ENCODE measurements at places on chromosomes 5 and 9.

DNA sequence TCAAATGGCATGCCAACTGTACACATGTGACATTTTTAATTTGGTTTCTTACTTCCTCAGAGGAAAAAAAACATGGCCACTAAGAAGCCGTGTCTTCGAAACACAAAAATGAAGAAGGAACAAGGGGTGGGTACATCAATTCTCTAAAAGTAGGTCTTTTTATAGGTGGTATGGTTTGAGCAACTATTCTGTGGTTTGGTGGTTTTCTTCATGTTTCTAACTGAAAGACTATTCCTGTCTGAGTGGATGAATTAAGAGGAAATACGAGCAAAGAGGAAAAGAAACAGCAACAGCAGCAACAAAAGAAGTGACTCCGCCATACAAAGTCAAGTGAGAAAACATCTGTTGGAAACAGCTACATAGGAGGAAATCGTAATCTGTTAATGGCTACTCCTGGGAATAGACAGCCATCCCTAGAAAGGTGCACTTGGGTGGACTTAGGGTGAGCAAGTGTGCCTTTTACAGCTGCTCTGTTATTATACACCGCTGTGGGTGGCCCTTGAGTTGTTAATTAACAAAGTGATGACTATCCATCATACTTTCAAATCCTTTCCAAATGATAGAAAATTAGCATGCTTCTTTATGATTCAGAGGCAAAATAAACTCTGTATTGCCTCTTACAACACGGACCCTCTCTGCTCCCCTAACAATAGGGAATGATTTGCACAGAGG, 575.8 kb downstream of the TLE1 start:
- H3K4me1 ChIP-seq, result no peaks in the 10 kb centered on the region
- no peak overlapping the region for H3K4me3 ChIP-seq
- H3K27ac ChIP-seq, result no peak overlapping the region
- no peaks in the 10 kb centered on the region for H3K27me3 ChIP-seq
- no peak for DNase-seq
- no peaks in the 10 kb centered on the region for H3K36me3 ChIP-seq

- no peaks in the 10 kb centered on the region for H3K27me3 ChIP-seq
- H3K27ac ChIP-seq, result no peak overlapping the region
- DNase-seq, result no peak
- H3K4me3 ChIP-seq, result no peak overlapping the region
- peaks cover 7% of the 10 kb centered on the region for H3K4me1 ChIP-seq
Measured at GRCh38 chr9:75505654-75506053, 384.8 kb upstream of the PCSK5 start.

GRCh38 chr5:73189871-73190376, 16.9 kb downstream of the TMEM174 start:
- no peaks in the 10 kb centered on the region for H3K36me3 ChIP-seq
- H3K4me1 ChIP-seq, result no peaks in the 10 kb centered on the region
- H3K27ac ChIP-seq, result no peak overlapping the region
- H3K4me3 ChIP-seq, result no peak overlapping the region
- H3K27me3 ChIP-seq, result peaks cover 1% of the 10 kb centered on the region

- H3K4me3 ChIP-seq, result no peak overlapping the region
- H3K4me1 ChIP-seq, result no peaks in the 10 kb centered on the region
- peak; percentile 48 for DNase-seq
Measured at GRCh38 chr9:133204993-133205336, 4.1 kb downstream of the OBP2B start.

DNA sequence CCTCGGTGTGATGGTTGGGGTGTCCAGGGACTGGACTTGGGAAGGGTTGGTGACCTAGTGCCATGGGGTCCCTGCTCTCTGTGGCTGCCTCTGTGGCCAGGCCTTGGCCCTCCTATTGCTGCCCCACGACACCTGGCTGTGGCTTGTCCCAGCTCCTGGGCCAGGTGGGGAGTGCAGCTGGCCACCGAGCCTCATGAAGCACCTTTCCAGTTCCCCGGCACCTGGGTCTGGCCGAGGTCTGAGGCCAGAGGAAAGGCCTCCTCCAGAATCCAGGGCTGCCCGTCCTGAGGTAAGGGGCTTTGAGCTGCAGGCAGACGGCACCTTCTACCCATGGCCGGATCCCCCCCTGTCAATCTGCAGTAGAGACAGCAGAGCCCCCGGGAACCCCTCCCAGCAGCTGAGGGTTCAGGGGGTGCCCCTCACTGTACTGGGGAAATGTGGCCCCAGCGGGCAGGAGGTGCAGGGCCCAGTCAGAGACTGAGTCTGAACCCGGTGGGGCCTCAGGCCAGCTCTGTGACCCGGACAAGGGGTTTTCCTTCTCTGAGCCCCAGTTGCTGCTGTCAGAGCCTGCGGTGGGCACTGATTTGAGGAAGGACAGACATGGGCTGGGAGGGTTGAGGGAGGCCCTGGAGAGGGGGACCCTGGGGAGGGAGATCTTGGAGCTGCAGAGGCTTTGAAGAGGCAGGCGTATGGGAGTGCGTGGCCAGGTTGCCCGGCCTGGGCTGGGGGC, 54.5 kb downstream of the RXRA start:
- no peaks in the 10 kb centered on the region for H3K27me3 ChIP-seq
- no peak for DNase-seq
- no peaks in the 10 kb centered on the region for H3K36me3 ChIP-seq
- no peaks in the 10 kb centered on the region for H3K4me1 ChIP-seq
- no peak overlapping the region for H3K27ac ChIP-seq
- no peak overlapping the region for H3K4me3 ChIP-seq

GRCh38 chr9:37410969-37411785, 11.3 kb upstream of the GRHPR start:
- no peaks in the 10 kb centered on the region for H3K36me3 ChIP-seq
- no peak overlapping the region for H3K4me3 ChIP-seq
- no peaks in the 10 kb centered on the region for H3K4me1 ChIP-seq
- no peak overlapping the region for H3K27ac ChIP-seq
- H3K27me3 ChIP-seq, result no peaks in the 10 kb centered on the region

DNA sequence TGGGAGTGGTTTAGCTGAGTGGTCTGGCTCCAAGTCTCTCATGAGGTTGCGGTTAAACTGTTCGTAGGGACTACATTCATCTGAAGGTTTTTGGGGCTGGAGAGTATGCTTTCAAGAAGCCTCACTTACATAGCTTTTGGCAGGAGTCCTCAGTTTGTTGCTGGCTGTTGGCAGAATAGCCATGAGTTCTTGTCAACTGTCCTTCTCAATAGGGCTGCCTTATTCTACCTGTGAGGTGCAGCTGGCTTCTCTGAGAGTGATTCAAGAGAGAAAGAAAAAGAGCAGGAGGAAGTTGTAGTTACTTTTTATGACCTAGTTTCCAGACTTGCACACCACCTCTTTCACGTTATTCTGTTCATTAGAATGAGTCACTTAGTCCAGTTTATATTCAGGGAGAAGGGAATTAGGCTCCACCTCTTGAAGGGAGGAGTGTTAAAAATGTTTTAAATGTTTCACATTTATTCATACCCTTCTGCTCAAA, 33.2 kb downstream of the YTHDC2 start:
- H3K4me3 ChIP-seq, result no peak overlapping the region
- no peak overlapping the region for H3K27ac ChIP-seq
- H3K27me3 ChIP-seq, result no peaks in the 10 kb centered on the region
